Hematopoietic multipotent progenitor cell (in vitro differentiated cells): ENCODE measurements at places on chromosomes 7 and 10.

DNA sequence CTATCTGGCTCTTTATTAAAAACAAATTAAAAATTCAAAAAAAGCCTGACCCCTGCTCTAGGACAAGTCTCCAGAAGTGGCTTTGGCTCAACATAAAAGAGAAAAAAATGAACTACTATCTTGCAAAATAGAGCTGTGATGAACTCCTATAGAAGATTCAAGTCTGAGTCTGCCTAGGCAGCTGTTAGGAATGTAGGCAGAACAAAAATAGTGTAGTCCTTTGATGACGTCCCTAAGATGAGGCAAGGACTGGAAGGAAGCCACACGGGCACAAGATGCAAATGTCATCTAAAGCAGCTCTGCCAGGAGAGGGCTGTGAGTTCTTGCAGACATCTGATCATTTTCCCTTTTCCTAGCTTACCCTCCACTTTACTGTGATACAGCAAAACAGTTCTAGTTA is 20.5 kb downstream of the ASNS start:
- DNase-seq = no peak

- no peak for DNase-seq
These were observed 2.1 kb upstream of the BNIP3 start for GRCh38 chr10:131983780-131984179.

DNA sequence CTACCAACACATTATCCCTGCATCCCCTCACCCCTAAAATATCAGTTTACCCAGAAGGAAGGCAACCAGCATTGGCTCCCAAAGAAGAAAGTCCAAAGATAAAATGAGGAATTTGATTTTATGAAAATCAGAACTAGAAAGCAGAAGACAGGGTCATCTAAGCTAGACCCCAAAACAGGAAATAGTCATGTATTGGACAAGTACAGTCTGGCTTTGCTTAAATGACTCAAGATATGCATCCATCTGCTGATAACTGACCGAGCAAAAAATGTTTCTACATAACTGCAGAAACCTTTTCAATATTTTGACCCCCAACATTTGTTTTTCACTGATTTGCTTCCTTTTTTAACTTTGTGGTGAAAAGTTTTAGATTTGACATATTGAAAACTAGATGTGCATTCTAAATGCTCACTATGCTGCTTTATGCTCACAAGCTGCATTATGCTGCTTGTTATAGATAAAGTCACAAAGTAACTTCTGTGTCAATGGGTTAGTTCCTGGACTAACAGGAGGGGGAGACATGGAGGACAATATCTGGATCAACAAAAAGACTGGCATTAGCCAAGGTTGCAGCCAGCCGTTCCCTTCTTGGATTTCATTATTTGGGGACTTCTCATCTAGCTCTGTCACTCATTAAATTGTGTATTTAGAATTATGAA is 227.0 kb downstream of the INHBA start:
- DNase-seq = no peak

- DNase-seq = peak; percentile 14
These were observed 86.4 kb upstream of the LYZL1 start for GRCh38 chr10:29202386-29202940.

GRCh38 chr7:4789194-4790077 is 14.0 kb downstream of the AP5Z1 start:
- no peak for DNase-seq

GRCh38 chr10:65911151-65911835 is 1014.5 kb upstream of the LRRTM3 start:
- no peak for DNase-seq

DNA sequence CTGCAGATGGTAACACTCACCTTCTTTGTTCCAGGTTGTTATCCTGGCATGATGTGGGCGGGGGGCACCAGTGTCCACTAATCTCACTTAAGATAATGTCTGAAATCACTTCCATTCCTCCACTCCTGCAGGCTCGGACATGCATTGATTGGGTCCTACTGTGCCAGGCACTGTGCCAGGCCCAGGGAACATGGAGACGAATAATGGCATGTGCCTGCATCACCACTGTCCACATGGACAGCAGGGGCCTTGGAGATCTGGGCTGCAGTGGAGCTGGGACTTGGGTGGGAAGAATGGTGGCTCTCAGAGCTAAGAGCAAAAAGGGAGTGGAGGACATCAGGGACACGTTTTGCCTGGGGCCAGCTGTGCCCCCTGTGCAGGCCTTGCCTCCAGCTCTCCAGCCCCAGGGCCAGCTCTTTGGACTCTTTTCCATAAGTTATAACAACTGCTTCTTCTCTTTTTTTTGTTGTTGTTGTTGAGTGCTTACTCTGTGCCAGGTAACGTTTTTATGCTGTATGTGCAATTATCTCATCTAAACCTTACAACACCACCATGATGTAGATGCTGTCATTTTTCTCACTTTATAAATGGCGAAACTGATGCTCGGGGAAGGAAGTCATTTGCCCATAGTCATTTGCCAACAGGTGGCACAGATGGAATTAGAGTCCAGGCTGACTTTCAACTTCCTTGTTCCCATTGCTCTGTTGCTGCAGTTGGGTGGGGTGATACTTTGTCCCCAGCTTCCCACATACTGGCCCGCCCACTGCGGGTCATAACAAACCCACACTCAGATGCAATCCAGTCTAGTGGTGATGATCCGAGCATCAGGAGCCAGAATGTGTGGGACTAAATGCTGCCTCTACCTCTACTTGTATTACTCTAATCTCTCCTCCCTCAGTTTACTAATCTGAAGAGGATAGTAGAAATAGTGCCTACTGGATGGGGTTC is 19.1 kb downstream of the PLPP4 start:
- no peak for DNase-seq

DNA sequence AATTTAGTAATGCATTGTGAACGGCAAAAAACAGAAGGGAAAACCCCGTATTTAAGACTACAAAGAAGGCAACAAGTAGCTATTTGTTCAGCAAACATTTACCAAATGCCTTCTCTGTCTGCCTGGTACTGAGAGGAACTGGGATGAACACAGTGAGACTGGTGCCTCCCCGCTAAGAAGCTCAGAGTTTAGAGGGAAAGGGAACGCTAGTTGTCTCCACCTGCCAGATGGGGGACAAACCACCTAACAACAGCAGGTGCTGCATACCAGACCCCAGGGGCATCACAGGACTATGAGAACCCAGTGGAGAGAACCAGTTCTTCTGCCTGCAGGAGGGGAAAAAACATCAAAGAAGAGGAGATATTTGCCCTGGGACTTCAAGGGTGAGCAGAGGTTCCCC is 147.1 kb downstream of the SLC25A13 start:
- no peak for DNase-seq

DNA sequence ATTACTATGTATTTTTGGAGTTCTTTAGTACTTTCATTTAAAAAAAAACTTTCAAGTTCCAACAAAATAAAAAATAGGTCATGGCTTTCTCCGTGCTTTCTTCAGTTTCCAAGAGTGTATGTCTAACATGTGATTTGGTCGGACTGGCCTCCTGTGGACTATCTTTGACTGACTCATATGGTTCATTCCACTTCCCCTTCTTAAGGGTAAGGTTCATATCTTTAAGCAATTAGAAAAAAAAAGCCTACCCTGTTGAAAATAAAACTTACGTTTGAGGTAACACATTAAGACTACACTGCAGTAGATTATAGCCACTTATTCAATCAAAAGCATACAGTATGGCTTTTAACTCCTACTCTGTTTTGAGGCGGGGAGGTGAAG is 112.8 kb upstream of the AHR start:
- DNase-seq = peak; percentile 77

- DNase-seq = no peak
These were observed 126.7 kb downstream of the RAPGEF5 start for GRCh38 chr7:22230238-22230637.

DNA sequence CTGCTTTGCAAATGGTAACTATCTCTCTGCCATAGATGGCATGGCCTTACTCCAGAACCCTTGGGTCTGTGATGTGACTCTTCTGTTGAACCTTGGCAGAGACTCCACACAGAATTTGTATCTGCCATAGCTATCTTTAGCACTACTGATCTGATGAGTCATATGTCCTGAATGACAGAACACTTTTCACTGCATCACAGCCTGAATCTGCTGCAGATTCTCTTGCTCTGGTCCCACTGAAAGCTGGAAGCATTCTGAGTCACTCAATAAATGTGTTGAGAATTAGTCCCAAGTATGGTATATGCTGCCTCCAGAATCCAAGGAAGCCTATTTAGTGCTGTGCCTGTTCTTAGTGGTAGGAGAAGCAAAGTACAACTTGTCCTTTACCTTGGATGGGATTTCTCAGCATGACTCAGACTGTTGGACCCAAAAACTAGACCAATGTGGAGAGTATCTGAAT is 39.5 kb upstream of the ANKRD1 start:
- no peak for DNase-seq

DNA sequence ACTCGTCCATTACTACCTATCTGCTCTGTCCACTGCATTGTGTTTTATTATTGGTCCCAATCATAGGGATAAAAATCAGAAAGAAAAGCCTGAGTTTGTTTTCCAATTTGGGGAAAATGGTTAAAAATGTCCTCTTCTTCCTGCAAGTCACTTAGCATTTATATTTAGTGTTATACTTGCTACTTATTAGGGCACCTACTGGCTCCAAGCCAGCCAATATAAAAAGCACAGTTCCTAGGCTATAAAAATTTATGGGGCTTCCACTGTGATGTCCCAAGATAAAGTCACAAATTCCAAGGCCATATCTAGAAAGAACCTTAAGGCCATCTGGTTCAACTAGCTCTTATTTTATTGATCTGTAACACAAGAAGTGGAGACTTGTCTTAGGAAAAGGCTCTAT is 3.2 kb downstream of the SLC35B4 start:
- DNase-seq = no peak

- DNase-seq = no peak
These were observed 120.6 kb upstream of the TCERG1L start for GRCh38 chr10:131431978-131432690.

DNA sequence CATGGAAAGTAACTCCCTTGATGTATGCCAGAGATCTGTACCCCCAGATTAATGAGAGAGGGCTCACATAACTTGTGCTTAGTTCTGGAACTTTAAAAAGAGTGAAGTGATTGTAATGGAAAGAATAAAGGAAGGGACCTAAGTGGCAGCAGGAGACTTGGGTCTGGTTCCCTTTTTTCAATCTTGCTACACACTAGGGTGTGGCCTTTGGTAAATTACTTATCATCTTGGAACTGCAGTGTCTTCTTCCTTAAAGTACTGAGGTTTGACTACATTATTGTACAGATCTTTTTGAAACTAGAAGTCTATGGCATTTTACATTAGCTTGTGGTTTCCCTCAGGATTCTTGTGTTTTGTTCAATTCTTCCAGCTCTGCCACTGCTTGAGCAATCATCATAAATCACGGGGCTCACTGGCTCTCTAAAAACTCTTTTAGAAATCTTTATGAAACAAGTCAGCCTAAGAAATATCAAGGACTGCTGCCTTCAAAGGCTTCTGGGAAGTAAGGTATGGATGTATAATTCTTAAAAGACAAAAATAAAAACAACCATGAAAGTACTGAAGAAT is 22.5 kb upstream of the CHRM2 start:
- DNase-seq = no peak

- DNase-seq = no peak
These were observed 1.4 kb upstream of the NEUROG3 start for GRCh38 chr10:69574571-69574978.

- no peak for DNase-seq
These were observed 46.2 kb downstream of the ZNF277 start for GRCh38 chr7:112252691-112253090.

- DNase-seq = no peak
These were observed 298.7 kb downstream of the LRRTM3 start for GRCh38 chr10:67224553-67224952.

DNA sequence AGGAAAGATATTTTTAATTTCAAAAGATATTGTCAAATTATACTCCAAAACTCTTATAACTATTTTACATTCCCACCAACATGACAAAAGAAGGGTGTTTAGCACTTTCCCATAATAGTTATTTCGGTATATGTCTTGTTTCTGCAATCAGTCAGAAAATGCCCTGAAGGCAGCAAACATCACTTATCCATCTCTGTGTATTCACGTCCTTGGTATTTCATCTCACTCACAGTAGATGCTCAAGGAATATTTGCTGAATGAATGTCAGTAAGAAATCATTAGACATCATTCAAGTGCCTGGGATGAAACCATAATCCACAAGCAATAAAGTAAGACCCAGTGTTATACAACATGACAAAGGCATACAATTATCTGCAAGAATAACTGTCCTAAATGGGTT is 112.7 kb downstream of the GFRA1 start:
- DNase-seq = no peak

DNA sequence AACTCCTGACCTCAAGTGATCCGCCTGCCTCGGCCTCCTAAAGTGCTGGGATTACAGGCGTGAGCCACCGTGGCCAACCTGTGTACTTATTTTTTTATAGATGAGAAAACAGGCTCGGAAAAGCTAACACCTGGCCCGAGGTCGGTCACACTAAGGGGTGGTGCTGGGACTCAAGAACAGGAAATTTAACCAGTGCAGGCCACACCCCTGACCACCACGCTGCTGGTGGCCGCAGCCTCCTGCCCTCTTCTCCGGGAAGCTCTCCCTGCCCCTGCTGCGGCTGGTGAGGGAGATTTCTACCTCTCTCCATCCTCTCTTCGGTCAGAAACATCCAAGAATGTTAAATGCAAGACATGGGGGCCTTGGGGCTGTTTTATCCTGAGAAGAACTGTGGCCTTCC is 63.2 kb downstream of the TNRC18 start:
- no peak for DNase-seq

GRCh38 chr7:121633186-121633585 is 237.1 kb upstream of the FAM3C start:
- no peak for DNase-seq

GRCh38 chr7:2851497-2851896 is 7.4 kb upstream of the GNA12 start:
- DNase-seq = peak; percentile 52

- peak; percentile 34 for DNase-seq
These were observed 65.7 kb upstream of the STRIP2 start for GRCh38 chr7:129368389-129368986.

GRCh38 chr7:33706771-33707200 is 198.6 kb upstream of the BMPER start:
- no peak for DNase-seq

GRCh38 chr10:11215471-11215870 is 197.8 kb downstream of the CELF2 start:
- peak; percentile 47 for DNase-seq

DNA sequence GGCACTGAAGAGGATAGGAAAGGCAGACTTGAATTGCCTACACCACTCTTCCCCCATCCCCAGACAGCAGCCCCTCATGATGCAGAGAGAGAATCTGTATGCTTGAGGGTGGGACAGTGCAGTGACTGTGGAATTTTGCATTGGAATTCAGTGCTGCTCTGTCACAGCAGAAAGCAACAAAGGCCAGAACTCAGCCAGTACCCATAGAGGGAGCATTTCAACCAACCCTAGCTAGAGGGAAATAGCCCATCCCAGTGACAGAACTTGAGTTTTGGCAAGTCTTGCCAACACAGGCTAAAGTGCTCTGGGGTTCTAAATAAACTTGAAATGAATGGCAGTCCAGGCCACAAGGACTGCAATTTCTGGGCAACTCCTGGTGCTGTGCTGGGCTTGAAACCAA is 80.4 kb downstream of the TES start:
- no peak for DNase-seq
